ENCODE measurements at places on chromosomes 1 and 21.

GRCh38 chr1:66729119-66729518 is 23.1 kb upstream of the DYNLT5 start:
- DNase-seq = no peak

GRCh38 chr1:225554216-225554812 is 98.6 kb downstream of the ENAH start:
- peak; percentile 32 for DNase-seq

DNA sequence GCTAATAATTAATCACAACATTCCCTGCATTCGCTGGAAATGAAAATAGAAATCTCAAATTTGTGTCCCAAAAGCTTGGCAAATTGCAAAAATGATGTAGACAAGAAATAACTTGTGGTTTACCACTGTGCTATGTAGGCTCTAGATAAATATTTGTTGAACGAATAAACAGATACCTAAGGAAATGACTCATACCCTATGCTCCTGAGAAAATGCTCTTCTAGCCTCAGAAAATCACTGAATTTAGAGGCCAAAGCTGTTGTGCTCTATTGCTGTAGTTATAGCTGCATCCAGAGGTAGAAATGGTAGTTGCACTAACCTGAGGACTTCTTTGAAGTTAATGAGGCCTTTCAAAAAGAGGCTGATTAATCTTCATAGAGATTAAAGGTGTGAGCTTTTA is 142.0 kb upstream of the ZNHIT6 start:
- DNase-seq = peak; percentile 97

DNA sequence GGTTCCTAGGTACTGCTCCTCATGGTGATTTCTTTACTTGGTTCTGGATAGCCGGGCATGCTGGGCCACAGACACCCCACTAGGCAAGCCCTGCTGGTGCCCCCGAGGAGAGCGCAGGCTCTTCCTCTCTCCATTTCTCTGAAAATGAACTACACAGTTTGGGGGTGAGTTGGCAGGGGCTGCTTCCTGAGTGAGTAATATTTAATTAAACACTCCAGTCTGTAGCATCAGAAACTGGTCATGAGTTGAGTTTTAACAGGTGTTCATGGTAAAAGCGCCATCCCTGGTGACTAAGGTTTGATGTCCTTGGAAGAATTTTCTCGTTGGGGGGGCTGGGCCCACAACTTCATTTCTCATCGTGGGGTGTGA is 1.7 kb downstream of the SPSB1 start:
- peak; percentile 93 for DNase-seq

DNA sequence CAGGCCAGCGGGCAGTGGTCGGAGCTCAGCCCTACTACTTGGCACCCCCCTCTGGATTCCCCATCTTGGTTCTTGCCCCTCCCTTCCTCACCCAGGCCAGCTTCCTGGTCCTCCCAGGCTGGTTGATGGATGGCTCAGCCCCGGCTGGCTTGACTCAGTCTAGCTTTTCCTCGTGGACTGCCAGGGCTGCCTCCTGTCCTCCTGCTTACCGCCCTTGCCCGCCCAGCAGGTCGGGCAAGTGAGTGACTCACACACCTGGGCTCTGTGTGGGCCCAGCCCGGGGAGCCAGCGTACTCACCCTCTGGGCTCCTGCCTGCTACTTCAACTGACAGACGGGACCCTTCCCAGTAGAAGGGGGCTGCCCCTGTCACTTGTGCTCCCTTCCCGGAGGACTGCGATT is 19.5 kb upstream of the ARHGEF10L start:
- DNase-seq = peak; percentile 94
